IMR-90 (cell line): ENCODE measurements at places on chromosomes 13 and 19. TPM values are rescaled to one million over a fixed set of nuclear protein-coding genes. Genes with fewer than 3 reads are reported as not detected.

GRCh38 chr19:55245236-55245904, 13.4 kb downstream of the PPP6R1 start:
- H3K4me3 ChIP-seq: no peak overlapping the region
- no peaks in the 10 kb centered on the region for H3K27me3 ChIP-seq
- H3K4me1 ChIP-seq: no peaks in the 10 kb centered on the region

DNA sequence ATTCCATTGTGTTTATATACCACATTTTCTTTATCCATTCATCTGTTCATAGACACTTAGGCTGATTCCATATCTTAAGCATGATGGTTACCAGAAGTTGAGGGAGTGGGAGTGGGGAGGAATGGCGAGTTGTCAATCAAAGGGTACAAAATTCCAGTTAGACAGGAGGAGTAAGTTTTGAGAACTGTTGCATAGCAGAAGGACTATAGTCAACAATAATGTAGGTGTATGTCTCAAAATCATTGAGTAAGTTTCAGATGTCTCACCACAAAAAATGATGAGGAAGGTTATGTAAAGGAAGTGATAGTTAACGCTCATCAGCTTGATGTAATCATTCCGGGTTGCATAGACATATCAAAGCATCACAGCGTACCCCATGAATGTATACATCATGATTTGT, 4.6 kb upstream of the UBL3 start:
- DNase-seq: no peak
- H3K4me1 ChIP-seq: peaks cover 4% of the 10 kb centered on the region; the same call in 1 of the 2 replicates
- no peak overlapping the region for H3K4me3 ChIP-seq
- H3K27me3 ChIP-seq: no peaks in the 10 kb centered on the region
- H3K27ac ChIP-seq: no peak overlapping the region

SIAH3 gene
- not detected in 2 replicates for total RNA-seq

REEP6 gene
- 1.3 and 1.7 TPM in 2 replicates for total RNA-seq

GSX1 gene
- total RNA-seq: not detected in 2 replicates
